ENCODE measurements at places on chromosomes 2 and 18.

DNA sequence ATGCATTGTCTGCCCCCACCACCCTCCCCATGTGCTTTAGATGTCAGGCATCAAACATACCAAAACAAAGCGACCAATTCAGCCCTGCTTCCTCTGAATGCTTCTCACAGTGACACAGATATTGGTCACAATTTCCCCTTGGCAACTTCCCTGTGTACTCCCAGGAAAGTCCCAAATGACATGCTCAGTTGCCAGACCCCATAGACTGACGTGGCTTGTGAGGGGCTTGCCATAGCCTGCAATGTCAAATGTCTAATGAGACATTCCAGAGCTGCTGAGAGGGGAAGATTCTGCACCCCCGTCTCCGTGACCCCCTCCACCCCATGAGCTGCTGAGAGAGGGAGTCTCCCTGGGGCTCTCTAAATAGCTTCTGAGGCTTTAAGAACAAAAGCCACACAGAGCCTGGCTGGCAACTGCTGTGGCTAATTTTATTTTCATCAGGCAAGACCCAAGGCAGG, 47.3 kb downstream of the RFTN2 start:
- H3K4me1 ChIP-seq = no peaks in the 10 kb centered on the region
- H3K27me3 ChIP-seq = no peaks in the 10 kb centered on the region
- peak; percentile 33 for DNase-seq
- no peak overlapping the region for H3K27ac ChIP-seq
- H3K36me3 ChIP-seq = no peaks in the 10 kb centered on the region

DNA sequence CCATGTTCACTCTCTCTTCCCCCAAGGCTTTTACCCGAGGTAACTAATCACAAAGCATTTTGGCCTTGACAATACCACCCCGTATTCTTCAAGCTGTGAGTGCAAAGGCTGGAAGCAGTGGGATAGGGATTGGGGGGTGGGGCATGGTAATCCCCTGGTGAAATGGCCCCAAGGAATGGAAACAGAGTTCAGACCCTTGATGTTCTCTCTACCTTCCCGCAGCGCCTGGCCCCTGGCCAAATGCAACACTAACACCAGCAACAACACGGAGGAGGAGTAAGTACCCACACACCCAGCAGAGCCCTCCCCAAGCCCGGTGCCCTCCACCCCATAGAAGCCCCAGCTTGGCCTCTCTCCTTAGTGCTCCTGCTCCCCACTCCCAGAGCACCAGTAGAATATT, 36.9 kb downstream of the CNGA3 start:
- H3K36me3 ChIP-seq = no peaks in the 10 kb centered on the region
- no peak overlapping the region for H3K27ac ChIP-seq
- DNase-seq = no peak
- H3K4me3 ChIP-seq = no peak overlapping the region
- H3K27me3 ChIP-seq = peaks cover 62% of the 10 kb centered on the region

GRCh38 chr2:184455624-184456023, 142.7 kb upstream of the ZNF804A start:
- no peaks in the 10 kb centered on the region for H3K4me1 ChIP-seq
- no peaks in the 10 kb centered on the region for H3K36me3 ChIP-seq
- DNase-seq = no peak
- no peak overlapping the region for H3K4me3 ChIP-seq

DNA sequence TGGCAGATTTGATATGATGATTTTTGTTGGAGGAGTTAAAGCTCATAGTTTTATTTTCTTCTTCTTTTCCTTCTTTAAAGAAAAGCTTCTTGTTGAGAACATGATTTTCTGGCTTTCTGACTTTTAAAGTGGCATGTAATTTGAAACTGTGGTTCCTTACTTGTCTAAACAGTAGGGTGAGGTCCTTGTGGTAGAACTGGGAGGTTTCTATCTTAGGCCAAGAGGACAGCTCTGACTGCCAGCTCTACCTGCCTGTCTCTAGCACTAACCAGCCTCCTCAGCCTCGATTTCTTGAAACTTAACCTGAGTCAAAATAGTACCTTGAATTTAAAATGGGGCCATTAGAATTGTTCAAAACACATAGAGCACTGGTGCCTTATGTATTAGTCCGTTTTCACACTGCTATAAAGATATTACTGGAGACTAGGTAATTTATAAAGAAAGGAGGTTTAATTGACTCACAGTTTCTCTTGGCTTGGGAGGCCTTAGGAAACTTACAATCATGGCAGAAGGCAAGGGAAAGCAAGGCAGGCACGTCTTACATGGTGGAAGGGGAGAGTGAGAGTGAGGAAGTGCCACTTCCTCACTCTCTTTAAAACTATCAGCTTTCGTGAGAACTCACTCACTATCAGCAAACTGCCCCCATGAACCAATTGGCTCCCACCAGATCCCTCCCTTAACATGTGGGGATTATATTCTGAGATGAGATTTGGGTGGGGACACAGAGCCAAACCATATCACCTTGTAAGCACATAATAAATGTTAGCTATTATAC, 119.0 kb downstream of the CERS6 start:
- no peaks in the 10 kb centered on the region for H3K27me3 ChIP-seq
- H3K36me3 ChIP-seq = no peaks in the 10 kb centered on the region
- no peak overlapping the region for H3K4me3 ChIP-seq
- no peak overlapping the region for H3K27ac ChIP-seq
- peak; percentile 17 for DNase-seq

DNA sequence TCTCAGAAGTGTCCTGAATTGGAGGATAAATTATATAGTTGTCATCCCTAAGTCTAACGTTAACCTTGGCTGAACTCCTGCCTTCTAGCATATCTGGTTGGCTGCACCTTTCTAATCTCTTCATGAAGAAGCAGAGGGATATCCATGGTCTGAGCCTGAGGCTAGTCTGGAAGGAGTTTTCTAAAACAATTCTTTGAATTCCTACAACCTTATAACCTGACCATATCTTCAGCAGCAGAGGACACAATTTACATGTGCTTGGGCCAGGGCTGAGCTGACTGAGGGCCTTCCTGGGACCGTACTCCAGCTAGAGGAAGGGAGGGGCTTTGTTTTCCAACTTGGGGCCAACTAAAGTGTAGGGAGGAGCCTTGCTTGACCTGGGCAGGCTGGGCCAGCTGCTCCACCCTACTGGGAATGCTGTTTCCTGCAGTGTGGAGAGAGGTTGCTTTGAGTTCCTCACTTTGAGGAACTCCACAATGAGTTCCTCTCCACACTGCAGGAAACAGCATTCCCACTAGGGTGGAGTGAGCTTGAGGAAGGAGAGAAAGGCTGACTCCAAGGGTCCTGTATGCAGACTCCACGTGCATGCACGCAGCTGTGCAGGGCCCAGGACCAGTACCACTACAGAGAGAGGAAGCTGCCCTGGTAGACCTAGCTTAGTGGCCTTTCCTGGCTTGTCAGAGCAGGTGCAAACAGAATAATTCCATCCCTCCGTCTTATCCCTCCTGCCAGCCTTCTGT, 19.6 kb downstream of the CEP68 start:
- peaks cover 21% of the 10 kb centered on the region for H3K4me1 ChIP-seq
- H3K4me3 ChIP-seq = no peak overlapping the region
- peaks cover 54% of the 10 kb centered on the region for H3K36me3 ChIP-seq

DNA sequence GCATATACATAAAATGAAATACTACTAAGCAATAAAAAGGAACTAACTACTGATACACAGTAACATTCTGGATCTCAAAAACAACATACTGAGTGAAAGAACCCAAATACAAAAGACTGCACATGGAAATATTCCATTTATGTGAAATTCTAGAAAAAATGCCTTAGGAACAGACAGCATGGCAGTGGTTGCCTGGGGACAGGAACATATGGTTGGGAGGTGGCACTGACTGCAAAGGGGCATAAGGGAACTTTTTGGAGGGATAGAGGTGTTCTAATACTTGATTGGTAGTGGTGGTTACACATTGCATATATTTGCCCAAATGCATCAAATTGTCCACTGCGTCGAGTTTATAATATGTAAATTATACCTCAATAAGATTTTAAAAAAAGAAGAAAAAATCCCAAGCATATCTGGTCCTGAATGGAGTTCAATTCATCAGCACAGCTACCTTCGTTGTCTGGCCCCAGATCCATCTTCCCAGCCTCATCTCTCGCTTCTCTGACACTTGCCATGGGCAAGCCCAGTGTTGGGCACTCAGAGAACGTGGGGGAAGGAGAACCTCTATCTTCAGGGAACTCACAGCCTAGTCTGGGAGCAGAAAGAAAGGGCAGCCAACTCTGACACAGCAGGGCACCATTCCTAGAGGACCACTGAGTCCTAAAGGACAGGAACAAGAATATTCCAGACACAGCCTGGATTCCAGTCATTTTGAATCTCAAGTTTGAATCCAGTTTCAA, 8.6 kb upstream of the SMAD4 start:
- no peak for DNase-seq
- H3K4me3 ChIP-seq = no peak overlapping the region
- peaks cover 2% of the 10 kb centered on the region for H3K4me1 ChIP-seq
- no peak overlapping the region for H3K27ac ChIP-seq
- H3K27me3 ChIP-seq = no peaks in the 10 kb centered on the region
- H3K36me3 ChIP-seq = peaks cover 39% of the 10 kb centered on the region

DNA sequence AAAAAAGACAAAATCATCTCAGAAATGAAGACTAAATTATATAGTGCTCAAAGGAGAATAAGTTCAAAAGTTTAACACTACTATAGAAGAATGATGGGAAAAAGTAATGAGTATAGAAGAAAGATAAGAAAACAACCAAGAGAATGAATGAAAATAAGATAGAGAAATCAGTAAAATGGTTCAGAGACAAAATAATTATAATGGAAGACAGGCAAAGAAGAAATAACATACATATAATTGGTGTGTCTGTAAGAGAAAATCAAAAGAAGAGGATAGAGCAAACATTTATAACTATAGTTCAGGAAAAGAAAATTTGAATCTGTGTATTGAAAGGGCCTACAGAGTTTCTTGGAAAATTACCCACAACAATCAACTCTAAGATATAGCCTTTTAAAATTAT, 43.5 kb downstream of the DNAH6 start:
- no peak overlapping the region for H3K4me3 ChIP-seq
- H3K36me3 ChIP-seq = no peaks in the 10 kb centered on the region
- H3K27me3 ChIP-seq = no peaks in the 10 kb centered on the region
- DNase-seq = no peak

DNA sequence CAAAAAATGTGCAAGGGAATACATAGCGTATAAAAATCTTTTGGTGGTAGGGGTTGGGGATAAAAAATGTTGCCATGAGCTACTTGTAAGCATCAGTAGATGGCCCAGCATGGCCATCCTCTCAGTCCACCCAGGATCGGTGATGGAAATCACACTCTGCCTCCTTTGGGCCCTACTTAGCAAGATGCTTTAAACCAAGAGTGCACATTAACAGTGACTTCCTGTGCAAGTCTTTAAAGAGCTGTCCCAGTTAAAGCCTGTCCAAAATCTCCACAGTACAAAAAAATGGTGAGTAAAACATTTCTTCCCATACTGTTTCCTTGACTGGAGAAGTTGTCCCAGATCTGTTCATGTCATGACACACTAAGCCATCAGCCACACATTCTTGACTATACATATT, 18.0 kb downstream of the ANKRD44 start:
- no peak for DNase-seq
- H3K36me3 ChIP-seq = no peaks in the 10 kb centered on the region
- no peak overlapping the region for H3K4me3 ChIP-seq
- no peaks in the 10 kb centered on the region for H3K4me1 ChIP-seq

GRCh38 chr2:73611867-73612266, 30.4 kb downstream of the NAT8 start:
- peak; percentile 3 for DNase-seq
- no peak overlapping the region for H3K27ac ChIP-seq
- H3K4me3 ChIP-seq = no peak overlapping the region
- no peaks in the 10 kb centered on the region for H3K27me3 ChIP-seq

- H3K36me3 ChIP-seq = no peaks in the 10 kb centered on the region
- no peak overlapping the region for H3K27ac ChIP-seq
- H3K4me3 ChIP-seq = no peak overlapping the region
- DNase-seq = peak; percentile 20
- H3K4me1 ChIP-seq = no peaks in the 10 kb centered on the region
Measured at GRCh38 chr2:233242231-233242927, 9.1 kb upstream of the ATG16L1 start.

DNA sequence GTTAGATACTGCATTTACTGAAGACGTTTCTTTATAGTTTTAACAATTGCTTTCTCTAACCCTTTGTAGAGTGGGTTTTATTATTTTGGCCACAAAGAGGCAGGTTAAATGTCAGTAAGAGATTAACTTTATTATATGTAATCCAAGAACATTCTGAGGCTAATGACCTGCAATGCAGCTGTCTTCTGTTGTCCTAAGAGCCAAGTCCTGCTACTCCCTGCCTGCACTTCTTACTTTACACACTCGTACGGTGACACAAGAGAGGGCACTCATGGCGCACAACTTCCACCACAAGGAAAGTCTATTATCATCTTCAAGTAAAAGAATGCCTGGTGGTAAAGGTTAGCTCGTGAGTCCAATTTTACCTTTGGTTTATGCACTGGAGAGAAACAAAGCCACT, 471.0 kb upstream of the HNMT start:
- no peaks in the 10 kb centered on the region for H3K4me1 ChIP-seq
- no peak overlapping the region for H3K4me3 ChIP-seq
- H3K27me3 ChIP-seq = no peaks in the 10 kb centered on the region
- H3K27ac ChIP-seq = no peak overlapping the region

- H3K4me3 ChIP-seq = no peak overlapping the region
- H3K27me3 ChIP-seq = no peaks in the 10 kb centered on the region
- H3K27ac ChIP-seq = no peak overlapping the region
- peak; percentile 19 for DNase-seq
- H3K36me3 ChIP-seq = peaks cover 26% of the 10 kb centered on the region
- H3K4me1 ChIP-seq = peaks cover 2% of the 10 kb centered on the region
Measured at GRCh38 chr18:3468833-3469232, 18.9 kb downstream of the TGIF1 start.

All from mesenchymal stem cell (in vitro differentiated cells and primary cell).